Sigmoid colon (tissue), 7 donors: ENCODE measurements at places on chromosomes 2 and 18. TPM values are rescaled to one million over a fixed set of nuclear protein-coding genes. Genes with fewer than 3 reads are reported as not detected.

GRCh38 chr2:121350402-121350775, 65.4 kb upstream of the TFCP2L1 start:
- DNase-seq: no peak
- H3K4me3 ChIP-seq: no peak overlapping the region
- H3K27ac ChIP-seq: no peak overlapping the region

DNA sequence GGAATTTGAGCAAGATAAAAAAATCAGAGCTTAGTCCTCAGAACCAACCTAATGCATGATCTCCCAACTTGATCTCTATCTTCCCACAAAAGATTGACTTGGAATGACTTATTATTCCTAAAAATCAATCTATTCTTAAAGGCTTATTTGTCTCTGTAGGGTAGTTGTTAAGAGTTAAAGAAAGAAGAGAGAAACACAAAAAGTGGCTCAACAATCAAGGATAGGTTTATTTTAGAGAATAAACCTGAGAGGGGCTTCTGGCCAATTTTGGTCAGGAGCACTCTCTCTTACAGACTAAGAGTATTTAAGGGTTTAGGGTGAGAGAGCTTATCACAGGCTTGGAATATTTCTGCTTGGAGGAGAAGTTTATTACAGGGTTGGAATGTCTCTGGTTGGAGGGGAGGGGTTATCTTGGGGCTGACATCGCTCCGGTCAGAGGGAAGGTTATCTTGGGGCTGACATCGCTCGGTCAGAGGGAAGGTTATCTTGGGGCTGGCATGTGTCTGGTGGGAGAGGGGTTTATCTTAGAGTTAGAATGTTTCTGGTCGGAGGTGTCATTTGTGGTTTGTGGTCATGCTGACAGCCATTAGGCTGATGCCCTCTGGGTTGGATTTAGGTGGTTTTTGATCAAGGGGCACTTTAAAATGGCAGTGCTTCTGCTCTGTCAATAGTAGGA, 2.4 kb upstream of the MFF start:
- H3K27ac ChIP-seq: no peak overlapping the region
- H3K4me1 ChIP-seq: no peaks in the 10 kb centered on the region
- no peak overlapping the region for H3K4me3 ChIP-seq
- DNase-seq: no peak

DNA sequence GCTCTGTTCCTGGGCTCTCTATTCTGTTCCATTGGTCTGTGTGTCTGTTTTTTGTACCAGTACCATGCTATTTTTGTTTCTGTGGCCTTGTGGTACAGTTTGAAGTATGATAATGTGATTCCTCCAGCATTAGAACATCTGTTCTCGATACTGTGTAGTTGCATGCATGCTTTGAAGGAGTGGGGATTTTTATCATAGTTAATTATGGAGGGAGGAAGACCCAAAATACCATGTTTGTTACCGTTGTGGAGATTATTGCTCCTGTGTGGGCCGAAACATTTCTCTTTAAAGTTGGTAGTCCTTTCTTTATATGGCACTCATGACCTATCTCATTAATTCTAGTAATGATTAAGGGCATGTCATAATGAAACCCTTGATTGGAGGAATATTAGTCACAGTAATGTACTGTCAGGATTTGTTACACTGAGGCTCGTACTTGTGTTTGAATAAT, 87.6 kb downstream of the TTC27 start:
- H3K27ac ChIP-seq: no peak overlapping the region
- H3K27me3 ChIP-seq: no peaks in the 10 kb centered on the region
- no peaks in the 10 kb centered on the region for H3K4me1 ChIP-seq

DNA sequence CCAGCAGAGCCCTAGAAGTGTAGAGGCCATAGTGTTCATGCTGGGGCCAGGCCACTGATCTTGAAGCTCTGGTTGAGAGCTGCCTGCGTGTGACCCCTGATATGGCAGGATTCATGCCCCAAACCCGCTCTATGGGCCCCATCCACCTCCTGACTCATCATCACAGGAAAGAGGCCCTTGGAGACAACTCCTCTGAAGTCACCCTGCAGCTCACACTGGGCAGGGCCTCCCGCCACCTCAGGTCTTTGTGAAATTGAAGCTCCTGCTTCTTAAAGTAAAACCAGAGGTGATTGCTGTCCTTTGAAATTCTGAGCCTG, 12.0 kb upstream of the TUBB6 start:
- no peaks in the 10 kb centered on the region for H3K36me3 ChIP-seq
- no peak overlapping the region for H3K27ac ChIP-seq

GREB1L gene
- 12.1 TPM for total RNA-seq

GRCh38 chr2:147487286-147487977, 357.4 kb upstream of the ACVR2A start:
- no peaks in the 10 kb centered on the region for H3K27me3 ChIP-seq
- peaks cover under 1% of the 10 kb centered on the region for H3K4me1 ChIP-seq
- DNase-seq: no peak

GAD1 gene
- not detected for total RNA-seq

CIDEA gene
- not detected for total RNA-seq

- peak overlapping the region; percentile 60 for H3K4me3 ChIP-seq
- peaks cover 41% of the 10 kb centered on the region for H3K4me1 ChIP-seq
- DNase-seq: no peak
- H3K27me3 ChIP-seq: no peaks in the 10 kb centered on the region
- no peak overlapping the region for H3K27ac ChIP-seq
- H3K36me3 ChIP-seq: no peaks in the 10 kb centered on the region
Observed at GRCh38 chr2:38074058-38074763, 1.7 kb downstream of the CYP1B1 start.

ZNF396 gene
- total RNA-seq: 1.9 TPM

DNA sequence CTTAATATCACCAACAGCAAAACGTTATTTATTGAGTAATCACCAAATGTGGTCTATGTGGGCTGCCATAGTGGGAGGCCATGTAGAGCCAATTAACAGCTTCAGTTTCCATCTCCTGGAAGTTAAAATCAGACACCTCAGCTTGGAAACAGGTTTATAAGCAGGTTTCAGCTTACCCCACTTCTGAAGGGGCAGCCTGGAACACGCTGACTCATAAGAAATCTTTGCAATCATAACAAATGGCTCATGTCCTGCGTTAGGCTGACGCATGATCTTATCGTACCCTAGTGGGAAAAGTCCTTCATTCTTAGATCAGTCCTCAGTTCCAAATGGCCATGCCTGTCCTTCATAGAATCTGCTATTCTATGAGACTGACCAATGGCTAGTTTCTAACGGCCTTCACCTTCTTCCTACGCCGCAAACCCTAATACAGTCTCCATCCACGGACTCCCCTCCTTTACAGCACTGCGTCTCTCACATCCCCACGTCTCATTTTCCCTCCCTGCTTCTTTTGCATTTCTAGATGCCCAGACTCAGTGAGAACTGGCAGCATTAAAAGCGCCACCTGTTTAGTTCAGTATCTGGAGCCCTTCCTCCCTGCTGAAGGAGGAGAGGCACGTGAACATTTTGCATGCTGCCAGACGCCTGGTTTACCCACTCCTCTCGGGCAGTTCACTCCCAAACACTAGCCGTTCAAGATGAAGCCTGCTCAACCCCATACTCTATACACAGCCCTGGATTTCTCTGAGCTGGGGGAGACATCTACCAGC, 24.2 kb upstream of the BZW1 start:
- no peak for DNase-seq
- H3K27me3 ChIP-seq: no peaks in the 10 kb centered on the region
- H3K36me3 ChIP-seq: no peaks in the 10 kb centered on the region

MARCHF7 gene
- total RNA-seq: 106 TPM

- H3K4me3 ChIP-seq: no peak overlapping the region
- peak; percentile 73 for DNase-seq
- no peak overlapping the region for H3K27ac ChIP-seq
- no peaks in the 10 kb centered on the region for H3K4me1 ChIP-seq
- no peaks in the 10 kb centered on the region for H3K27me3 ChIP-seq
Observed at GRCh38 chr18:76670564-76671288, 151.6 kb upstream of the ZNF236 start.

DNA sequence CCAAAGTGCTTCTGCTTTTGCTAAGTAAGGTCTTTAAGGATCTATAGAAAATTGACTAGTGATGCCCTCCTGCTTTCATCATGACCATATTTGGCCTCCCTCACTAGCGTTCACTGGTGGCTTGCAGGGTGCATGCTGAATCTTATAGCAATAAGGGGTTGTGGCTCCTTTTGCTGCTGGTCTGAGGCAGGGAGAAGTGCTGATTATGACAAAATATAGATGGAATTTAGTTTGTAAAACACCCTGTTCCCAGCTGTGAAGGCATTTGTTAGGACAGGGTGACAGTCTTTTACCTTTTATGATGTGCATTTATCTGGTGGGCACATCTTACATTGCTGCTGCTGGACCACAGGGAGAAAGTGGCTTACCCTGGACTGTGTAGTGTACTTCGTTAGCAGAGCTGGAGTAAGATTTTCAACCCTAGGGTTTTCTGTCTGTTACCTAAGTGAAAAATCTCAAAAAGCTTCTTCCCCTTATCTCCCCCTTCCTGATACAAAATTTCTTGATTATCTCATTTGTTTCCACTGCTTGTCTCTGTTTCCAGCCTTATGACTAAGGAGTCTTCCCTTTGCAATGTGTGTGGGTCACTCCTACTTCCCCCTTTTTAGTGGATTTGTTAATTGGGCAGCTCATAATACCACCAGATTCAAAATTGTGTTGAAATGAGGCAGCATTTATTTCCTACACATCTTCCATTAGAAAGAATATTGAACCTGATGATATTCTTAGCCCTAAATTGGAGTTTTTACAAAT, 21.2 kb upstream of the RPL37A start:
- H3K4me1 ChIP-seq: no peaks in the 10 kb centered on the region
- H3K27me3 ChIP-seq: no peaks in the 10 kb centered on the region
- no peak overlapping the region for H3K4me3 ChIP-seq
- no peak overlapping the region for H3K27ac ChIP-seq

GRCh38 chr18:37547196-37547827, 18.3 kb downstream of the CELF4 start:
- no peaks in the 10 kb centered on the region for H3K4me1 ChIP-seq
- DNase-seq: no peak
- H3K36me3 ChIP-seq: no peaks in the 10 kb centered on the region
- H3K4me3 ChIP-seq: no peak overlapping the region
- no peaks in the 10 kb centered on the region for H3K27me3 ChIP-seq

- H3K4me3 ChIP-seq: no peak overlapping the region
- no peaks in the 10 kb centered on the region for H3K27me3 ChIP-seq
- H3K27ac ChIP-seq: no peak overlapping the region
- H3K4me1 ChIP-seq: no peaks in the 10 kb centered on the region
- no peak for DNase-seq
Observed at GRCh38 chr18:2442006-2442405, 129.3 kb downstream of the METTL4 start.

GRCh38 chr2:127597984-127598380, 48.0 kb upstream of the GPR17 start:
- no peak overlapping the region for H3K27ac ChIP-seq
- no peaks in the 10 kb centered on the region for H3K36me3 ChIP-seq
- no peaks in the 10 kb centered on the region for H3K27me3 ChIP-seq
- no peaks in the 10 kb centered on the region for H3K4me1 ChIP-seq
- no peak for DNase-seq
- H3K4me3 ChIP-seq: no peak overlapping the region
